ENCODE measurements at places on chromosomes 6 and 20. TPM values are rescaled to one million over a fixed set of nuclear protein-coding genes. Genes with fewer than 3 reads are reported as not detected.

DNA sequence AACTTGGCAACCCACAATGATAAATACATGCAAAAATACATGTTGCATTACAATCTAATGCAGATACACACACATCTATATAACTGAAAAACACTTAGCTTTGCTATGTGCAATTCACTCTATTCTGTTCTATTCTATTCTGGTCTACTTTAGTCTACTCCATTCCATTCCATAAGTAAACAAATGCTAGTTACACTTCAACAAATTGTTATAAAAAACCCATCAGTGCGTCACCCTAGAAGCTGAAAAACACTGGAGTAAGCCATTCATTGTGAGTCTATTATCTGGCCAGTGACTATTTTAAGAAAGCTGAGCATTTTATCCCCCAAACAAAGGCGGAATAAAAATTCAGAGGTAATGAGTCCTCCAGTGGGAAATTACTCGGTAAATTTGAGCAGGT is 315.7 kb upstream of the EPHA7 start:
- DNase-seq: no peak

DNA sequence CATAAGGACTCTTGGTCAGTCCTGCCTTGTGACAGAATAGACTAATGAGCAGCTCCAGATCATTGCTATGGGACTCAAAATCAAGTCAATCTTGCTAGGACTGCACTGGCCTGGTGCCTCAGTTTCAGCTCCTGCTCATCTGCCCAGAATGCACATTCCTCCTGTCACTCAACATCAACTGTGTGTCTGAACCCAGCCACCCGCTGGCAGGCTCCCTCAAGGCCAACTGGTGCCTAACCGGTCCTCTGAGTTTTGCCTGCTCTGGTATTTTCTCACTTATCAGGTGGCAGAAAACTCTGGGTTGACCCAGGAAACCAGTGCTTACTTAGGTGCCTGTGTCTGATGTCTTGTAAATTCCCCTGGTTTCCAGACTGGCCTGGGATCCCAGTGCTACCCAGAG is 297.7 kb downstream of the DHX35 start:
- DNase-seq: no peak

- no peak for DNase-seq
Measured at GRCh38 chr20:21821358-21821757, 115.9 kb downstream of the PAX1 start.

Gene ZNF341
- 2.4 TPM for total RNA-seq

Gene SDCBP2
- 3.3 TPM for total RNA-seq

DNA sequence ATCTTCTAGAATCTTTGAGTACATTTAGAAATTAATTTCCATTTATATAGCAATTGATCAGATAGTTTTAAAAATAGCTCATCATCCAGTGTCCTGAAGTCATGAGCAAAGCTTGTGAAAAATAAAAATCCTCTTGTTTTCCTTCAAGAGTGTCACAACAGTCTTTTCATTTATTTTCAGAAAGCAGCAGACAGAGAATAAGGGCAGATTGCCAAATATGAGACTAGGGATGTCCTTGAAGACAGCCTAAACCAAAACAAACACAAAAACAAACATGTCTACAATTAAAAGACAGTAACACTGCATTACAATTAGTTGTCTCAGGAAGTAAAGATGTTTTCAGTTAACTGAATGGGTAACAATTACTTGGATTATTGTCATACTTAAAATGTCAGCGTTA is 682.8 kb downstream of the TFAP2A start:
- DNase-seq: no peak

Gene IL20RA
- 0.41 TPM for total RNA-seq

DNA sequence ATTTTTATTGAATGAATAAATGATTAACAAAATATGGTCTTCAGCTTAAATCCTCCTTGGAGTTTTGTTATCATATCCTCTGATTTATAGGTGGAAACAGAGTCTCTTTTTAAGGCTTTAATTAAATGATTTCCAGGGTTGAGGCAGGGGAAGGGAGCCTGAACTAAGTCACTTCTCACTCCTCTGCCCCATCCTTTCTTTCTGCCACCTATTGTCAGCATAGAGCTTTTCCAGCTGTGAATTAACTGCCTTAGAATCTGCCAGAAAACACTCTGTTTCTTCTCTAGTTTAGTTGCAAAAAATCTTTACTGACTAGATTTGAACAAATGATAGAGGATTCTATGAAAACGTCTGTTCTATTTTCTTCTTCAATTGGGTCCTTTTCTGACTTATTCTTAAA is 9.8 kb downstream of the OGFRL1 start:
- no peak for DNase-seq

Gene LY6G5C
- 5.3 TPM for total RNA-seq

Gene ISM1
- 1.6 TPM for total RNA-seq

- DNase-seq: no peak
Measured at GRCh38 chr6:94133106-94133505, 713.7 kb upstream of the EPHA7 start.

Gene RBM12
- total RNA-seq: 109 TPM

Gene KCNQ5
- total RNA-seq: 12.6 TPM

Gene HLA-DRB5
- 1.6 TPM for total RNA-seq

DNA sequence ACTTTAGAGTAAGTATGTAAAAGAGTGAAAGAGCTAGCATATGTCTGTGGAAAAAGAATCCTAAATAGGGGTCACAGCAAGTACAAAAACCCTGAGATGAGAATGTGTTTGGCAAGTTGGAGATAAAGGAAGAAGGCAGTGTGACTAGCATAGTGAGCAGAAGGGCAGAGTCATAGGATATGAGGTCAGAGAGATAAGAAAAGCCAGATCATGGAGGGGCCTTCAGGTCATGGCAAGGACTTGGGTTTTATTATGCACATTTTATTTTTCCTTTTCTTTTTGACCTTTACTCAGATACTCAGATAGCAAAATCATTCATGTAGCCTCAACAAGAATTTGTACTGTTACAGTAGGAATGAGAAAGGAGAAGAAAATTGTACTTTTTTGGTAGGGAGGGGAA is 138.0 kb downstream of the GJA1 start:
- no peak for DNase-seq

Gene TRERF1
- 2.9 TPM for total RNA-seq
